Hepatocyte (in vitro differentiated cells): ENCODE measurements at places on chromosomes 16 and 17.
A peak's percentile ranks its signal among the peaks of the same experiment; 100 is the strongest.

DNA sequence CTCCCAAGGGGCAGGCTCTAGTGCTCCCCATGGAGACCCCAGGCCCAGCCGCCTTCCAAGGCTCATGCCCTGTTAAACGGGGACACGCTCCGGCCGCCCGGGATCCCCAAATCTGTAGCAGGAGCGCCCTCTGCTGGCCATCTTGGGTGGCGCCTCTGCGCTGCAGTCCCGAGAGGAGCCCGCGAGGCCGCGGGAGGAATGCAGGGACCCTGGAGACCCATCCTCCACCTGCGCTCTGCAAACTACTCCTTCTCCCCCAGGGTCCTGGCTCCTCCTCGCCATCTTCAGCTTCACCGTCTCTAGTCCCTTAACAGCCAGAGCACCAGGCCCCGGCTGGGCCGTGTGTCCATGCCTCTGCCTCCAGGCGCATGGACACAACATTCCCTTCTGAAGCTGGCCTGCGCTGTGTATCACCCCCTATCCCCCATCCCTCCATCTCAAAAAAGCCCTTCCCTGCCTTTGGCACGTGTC, 23.6 kb upstream of the KRT17 start:
- peak; percentile 92 for DNase-seq

DNA sequence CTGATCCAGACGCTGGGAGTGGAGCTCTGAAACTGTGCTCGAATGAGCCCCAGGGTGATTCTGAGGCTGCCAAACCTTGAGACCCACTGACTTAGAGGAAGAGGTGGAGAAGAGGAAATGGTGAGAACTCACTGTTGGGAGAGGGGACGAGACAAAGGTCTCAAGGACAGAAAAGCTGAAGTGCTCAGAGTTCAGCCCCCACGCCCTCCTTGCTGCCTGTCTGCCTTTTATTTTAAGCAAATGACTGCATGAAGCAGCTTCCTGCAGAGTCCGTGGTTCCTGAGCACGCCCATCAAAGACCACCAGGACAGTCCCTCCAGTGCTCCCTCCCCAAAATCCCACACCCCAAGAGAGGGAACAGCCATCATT, 20.4 kb downstream of the COTL1 start:
- DNase-seq: no peak

DNA sequence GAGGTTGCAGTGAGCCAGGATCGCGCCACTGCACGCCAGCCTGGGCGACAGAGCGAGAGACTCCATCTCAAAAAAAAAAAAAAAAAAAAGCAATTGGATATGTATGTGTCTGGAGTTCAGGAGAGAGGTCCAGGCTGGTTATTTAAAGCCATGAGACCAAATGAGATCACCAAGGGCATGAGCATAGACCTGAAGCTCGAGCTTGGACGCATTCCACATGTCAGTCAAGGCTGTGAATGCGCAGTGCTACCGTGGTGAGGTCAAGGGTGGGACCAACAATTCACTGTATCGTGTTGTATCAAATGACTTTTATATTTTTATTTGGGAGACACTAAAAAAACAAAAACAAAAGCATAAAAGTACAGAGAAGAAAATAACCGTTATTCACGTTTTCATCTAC, 29.1 kb upstream of the SPNS2 start:
- no peak for DNase-seq

GRCh38 chr16:24609740-24610415, 70.5 kb downstream of the RBBP6 start:
- DNase-seq: peak; percentile 74

DNA sequence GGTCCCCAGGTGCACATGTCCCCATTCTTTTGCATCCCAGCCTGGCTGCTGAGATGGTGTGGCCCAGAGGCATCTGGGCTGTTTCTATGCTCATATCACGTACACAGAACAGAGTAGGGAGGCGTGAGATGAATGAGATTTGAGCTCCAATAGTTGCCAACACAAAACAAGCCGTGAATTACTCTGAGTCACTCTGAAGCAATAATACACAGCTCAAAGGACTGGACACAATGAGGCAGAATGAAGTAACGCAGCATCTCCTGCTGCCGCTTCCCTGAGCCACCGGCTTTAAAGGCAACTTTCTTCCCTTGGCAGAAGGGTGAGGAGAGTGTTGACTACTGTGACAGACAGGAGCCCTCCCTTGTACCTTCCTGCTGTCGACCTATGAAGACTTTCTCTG, 33.9 kb upstream of the CLEC18B start:
- no peak for DNase-seq

GRCh38 chr17:68790492-68790891, 164.7 kb downstream of the ABCA8 start:
- DNase-seq: no peak

- no peak for DNase-seq
These were observed 10.5 kb downstream of the MXRA7 start for GRCh38 chr17:76700270-76700616.

- no peak for DNase-seq
These were observed 56.6 kb upstream of the RBBP6 start for GRCh38 chr16:24482681-24483202.

- no peak for DNase-seq
These were observed 9.2 kb downstream of the DNAH17 start for GRCh38 chr17:78567991-78568390.

DNA sequence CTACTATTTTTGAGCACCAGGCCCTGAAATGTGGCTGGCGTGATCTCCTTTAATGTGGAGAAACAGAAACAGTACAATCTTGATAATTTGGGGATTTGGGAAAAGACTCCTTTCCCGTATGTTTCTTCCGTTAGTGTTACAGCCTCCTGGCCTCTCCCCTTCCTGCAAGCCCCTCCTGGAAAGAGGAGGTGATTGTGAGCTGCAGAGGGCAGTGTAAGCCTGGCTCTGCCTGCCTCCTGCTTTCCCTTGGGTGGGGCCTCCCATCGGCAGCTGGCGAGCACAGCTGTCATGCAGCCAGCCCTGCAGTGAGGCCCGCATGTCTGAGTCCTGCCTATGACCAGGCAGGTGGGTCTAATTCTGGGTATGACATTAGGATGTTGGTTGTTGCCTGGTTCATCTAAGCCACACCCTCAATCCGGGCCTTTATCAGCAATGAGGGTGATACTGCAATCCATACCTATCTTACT, 48.7 kb upstream of the WSB1 start:
- peak; percentile 90 for DNase-seq

DNA sequence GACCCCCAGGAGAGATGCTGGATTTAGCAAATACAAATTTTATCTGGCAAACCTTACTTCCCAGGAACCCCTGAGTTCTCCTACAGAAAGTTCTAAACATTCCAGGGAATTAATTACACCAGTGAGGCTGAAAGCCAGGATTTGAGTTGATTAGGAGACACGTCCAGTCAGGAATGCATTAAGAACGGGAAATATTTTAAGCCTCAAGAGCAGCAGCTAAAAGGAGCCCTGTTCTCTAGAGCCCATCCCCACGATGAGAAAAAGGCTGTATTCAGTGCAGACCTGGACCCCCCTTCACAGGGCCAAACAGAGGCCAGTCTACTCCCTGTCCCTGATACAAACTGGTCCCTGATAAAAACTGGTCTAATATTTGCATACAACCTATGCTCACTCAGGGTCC, 55.0 kb downstream of the VAT1L start:
- no peak for DNase-seq

DNA sequence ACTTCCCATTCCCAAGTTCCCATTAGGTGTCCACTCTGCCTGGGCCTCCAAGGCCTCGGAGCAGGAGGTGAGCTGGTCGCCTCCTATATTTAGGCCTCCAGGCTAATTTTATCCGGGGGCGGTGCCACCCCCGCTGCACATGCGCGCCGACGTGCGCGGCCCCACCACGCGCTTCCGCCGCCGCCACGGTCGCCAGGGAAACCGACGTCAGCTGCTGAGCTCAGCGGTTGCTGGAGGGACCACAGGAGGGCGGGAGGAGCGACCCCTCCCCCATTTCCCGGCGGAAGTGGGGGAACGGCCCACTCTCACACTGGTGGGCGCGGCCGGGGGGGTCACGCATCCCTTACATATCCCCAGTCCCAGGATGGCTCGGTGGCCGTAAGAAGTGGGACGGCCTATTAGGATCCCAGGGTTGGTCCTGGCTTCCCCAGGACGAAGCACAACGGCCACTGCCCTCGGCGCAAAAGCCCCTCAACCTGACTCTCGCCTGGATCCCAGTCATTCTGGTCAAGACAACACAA, 1.0 kb downstream of the PER1 start:
- peak; percentile 93 for DNase-seq

DNA sequence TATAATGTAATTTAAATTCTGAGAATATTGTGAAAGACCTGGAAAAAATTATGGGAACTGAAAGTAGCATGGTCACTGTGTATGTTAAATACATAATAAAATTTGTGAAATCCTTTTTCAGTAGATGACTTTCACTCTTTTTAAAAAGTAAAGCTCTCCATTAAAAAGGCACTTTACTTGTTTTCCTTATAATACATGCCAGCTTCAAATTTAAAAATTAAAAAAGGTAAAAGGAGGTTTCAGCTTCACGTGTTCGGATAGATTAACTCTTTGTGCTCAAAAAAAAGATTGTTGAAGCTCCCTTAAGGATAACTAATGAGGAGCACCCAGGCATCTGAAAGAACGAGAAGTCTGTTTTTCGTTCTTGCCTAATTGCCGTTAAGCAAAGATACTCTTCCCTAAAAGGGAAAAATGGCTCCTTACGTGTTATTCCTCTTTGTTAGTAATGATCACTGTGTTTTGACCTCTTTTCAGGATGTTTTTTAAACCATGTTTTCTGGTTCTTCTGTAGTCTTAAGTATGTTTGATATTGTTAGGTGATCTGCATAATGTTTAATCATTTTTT, 87.8 kb downstream of the TUBD1 start:
- no peak for DNase-seq

- peak; percentile 76 for DNase-seq
These were observed 447.6 kb upstream of the PSMD7 start for GRCh38 chr16:73848993-73849392.

DNA sequence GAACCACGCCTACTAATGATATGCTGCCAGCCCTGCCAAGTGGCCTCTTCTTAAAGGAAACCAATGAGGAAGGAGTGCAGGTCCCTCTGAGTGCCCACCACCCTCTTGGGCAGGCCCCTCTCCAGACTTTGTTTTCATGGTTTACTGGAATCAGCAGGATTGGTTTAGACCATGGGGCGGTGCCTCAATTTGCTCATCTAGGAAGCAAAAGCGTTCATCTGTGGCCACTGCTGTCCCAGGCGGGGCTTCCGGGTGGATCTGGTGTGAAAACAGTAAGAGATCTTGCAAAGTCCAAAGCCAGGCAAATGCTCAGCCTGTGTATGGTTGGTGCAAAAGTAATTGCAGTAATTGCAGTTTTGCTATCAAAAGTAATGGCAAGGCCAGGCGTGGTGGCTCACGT, 71.3 kb downstream of the AMFR start:
- DNase-seq: no peak

- no peak for DNase-seq
These were observed 212.5 kb downstream of the KATNIP start for GRCh38 chr16:27762441-27762840.
